Esophagus mucosa (tissue), 1 donor: ENCODE measurements at places on chromosomes 4 and X.

- peak; percentile 21 for ATAC-seq
Observed at GRCh38 chr4:25875281-25875745, 12.5 kb upstream of the SEL1L3 start.

GRCh38 chrX:54063361-54063760, 19.1 kb upstream of the PHF8 start:
- no peak for ATAC-seq

GRCh38 chr4:158754385-158755180, 14.2 kb upstream of the FNIP2 start:
- no peak for ATAC-seq

DNA sequence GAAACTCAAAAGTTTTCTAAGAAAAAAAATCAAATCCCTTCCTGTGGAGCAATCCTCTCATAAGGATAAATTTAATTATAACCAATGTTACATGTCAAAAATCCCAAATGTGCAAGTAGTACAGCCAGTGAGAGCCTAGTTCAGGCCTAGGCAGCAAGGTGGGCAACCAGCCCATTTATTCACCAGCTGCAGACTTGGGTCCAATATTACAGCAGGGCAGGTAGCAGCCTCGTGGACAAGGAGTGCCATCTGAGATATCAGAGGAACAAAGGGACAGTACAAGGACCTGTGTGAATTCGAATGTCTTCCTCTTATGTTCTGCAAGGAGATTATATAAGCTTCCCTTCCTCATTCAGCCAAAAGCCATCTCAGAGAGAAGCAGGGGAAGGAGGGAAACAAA, 6.6 kb downstream of the HELQ start:
- no peak for ATAC-seq

GRCh38 chrX:86066998-86067397, 19.6 kb upstream of the CHM start:
- ATAC-seq, result no peak

DNA sequence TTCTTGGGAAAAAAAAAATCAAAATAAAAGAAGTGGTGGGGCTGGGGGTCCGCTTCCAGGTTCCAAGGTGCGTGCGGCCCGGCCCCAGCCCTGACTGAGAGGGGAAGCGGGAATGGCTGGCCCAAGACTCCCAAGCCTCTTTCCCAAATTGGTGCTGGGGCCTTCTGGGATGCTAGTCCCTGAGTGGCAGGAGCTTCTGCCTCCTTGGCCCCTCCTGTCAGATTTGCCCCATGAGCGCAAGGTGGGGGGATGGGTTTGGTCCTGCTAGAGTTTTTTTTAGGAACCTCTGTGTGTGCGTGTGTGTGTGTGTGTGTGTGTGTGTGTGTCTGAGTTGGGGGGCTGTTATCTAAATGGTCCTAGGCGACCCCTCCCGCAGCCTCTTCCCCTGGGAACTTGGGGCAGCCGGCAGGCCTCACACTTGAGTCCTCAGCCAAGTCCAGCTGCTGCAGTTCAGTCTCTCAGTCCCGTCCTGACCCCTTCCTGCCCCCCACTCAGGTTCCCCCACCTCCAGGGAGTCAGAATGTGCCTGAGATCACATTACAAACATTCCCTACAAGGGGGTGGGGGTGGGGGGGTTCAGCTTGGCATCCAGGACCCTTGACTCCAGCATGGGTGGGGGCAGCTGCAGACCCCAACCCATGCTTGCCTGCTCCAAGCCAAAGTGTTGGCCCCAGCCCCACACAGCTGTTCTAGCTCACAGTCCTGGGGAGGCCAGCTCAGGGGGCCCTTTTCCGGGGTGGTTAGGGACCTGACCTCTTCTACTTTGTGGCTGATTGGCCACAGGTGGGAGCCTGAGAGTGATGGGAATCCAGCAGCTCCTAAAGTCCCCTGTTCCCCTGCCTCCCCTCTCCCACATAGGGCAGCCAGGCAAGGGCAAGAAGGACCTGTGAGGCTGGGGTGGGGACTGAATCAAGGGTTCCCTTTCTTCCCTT, 4.0 kb downstream of the EFNB1 start:
- no peak for ATAC-seq

GRCh38 chrX:47958761-47959342, 44.9 kb downstream of the ZNF182 start:
- ATAC-seq, result no peak

DNA sequence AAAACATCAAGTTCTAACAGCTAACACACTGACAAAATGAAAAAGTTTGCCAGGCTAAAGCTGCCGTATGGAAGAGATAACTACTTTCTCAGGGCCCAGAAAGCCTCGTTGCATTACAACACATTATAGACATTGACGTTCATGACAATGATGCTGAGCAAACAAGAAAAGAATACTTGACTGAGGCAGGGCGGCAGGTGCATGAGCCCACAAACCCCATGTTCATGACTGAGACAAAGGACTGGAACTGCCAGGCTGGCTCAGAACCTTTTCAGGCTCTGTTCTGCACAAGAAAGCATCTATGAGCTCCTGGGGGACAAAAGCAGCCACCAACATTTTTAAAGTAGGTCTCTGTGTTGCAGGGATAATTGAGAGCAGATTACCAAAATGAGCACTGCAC, 13.6 kb downstream of the TLR6 start:
- ATAC-seq, result no peak

- no peak for ATAC-seq
Observed at GRCh38 chrX:149274516-149275105, 230.5 kb downstream of the IDS start.

DNA sequence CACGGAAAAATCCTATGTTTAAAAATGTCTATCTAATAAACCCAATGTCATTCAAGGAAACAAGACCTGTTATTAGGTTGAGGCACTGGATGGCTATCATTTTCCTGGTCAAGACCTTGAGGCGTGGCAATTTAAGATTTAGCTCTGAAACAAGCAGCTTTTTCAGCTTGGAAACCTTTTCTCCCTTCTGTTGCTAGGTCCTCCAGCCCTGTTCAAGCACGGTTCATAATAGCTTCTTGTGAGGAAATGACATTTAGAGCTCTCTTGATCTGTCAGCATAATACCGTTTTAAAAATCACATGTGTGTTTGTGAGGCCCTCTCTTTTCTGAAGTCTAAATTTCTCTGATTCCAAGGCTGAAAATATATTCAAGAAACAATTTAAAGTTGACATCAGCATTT, 133.6 kb upstream of the GRPR start:
- ATAC-seq, result no peak

- ATAC-seq, result no peak
Observed at GRCh38 chrX:131288738-131289511, at the start of gene IGSF1. IGSF1 (minus strand) TSS chrX:131289306; CDS start chrX:131286674, 2,632 bp downstream.

GRCh38 chrX:126985981-126986380, 166.5 kb downstream of the PRR32 start:
- ATAC-seq, result no peak

DNA sequence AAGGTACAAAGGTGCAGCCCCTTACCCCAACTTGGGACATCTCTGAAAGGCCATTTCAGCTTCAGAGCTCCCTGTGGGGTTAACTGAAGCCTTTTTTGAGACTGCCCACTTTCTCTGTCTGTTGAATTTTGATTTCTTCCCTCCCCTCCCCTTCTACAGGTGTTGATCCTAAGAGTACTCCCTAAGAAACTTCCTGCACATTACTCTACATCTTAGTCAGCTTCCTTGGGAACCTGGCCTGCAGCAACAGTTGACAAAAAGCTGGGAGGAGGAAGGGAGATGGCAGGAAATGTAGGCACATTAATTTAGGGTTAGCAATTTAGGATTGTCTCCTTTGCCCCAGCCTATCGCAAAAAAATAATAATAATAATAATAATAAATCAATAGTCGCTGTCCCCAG, 1.2 kb upstream of the IDS start:
- ATAC-seq, result no peak

GRCh38 chr4:8494983-8495548, 54.5 kb downstream of the TRMT44 start:
- no peak for ATAC-seq
